ENCODE measurements at places on chromosomes 5 and 9.
A peak's percentile ranks its signal among the peaks of the same experiment; 100 is the strongest.

DNA sequence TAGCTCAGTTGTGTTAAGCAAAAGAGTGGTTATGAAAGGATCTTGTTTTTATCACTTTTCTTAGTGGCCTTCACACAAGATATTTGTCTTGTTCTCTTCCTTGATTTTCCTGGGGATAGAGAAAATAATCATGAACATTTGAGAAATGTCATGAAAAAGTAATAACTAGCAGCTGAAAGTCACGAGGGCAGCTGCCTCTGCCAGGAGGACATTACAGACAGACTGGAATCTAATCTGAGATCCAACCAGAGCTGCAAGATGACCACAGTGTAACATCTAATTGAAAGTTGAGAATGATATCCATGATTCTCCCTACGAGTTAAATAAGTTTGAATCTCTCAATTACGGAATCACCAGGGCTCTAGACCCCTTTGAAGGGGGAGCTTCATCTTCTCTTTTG, 274.9 kb downstream of the ARHGAP26 start:
- no peak for DNase-seq

DNA sequence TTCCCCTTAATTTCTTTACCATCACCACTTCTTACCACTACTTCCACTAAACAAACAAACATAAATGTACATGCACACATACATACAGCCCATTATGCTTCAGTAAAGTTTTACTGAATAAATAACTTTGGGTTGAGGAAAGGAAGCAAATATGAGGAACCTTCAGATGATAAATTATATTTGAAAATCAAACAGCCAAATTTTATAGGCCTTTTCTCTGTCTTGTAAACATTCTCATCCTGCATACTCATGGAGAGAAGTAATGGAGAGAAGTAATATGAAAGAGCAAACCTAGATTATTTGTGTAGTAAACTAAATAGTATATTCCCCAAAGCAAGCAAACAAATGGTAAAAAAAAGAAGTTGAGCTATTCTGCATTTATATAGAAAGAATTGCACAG, 658.3 kb upstream of the RORB start:
- DNase-seq = no peak

DNA sequence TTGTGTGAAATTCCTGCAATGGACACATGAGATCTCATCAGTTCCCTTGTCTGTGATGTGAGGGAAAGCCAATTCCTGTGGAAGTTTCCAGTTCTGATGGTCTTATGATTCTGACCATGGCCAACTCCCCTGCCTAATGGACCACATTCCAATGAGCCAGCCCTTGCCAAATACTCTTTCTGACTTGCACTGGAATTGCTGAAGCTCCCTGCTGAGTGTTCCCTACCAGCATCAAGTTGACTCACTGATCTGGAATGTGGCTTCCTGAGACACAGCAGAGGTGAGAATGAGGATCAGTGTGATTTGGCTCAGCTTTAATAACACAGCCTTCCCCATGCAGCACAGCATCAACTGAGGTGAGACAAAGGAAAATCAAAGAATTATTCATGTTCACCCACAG, 427.8 kb downstream of the KDM4C start:
- DNase-seq = no peak

DNA sequence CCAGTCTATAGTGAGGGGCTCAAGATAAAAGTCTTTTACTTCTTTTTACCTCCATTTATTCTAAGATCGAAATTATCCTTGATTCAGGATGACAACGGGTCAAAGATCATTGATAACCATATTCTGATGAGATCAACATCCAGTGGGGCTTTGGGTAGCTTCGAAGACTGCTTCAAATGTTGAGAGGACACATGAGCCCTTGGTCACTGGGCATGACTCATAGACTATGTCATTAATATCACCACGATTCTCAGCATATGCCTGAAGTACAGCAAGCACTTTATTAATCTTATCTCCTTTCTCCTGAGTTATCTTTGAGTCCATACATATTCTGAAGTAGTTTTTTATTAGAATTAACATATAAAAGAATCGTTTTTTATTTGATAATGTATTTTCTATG, 117.1 kb upstream of the DAB2 start:
- DNase-seq = peak; percentile 56

DNA sequence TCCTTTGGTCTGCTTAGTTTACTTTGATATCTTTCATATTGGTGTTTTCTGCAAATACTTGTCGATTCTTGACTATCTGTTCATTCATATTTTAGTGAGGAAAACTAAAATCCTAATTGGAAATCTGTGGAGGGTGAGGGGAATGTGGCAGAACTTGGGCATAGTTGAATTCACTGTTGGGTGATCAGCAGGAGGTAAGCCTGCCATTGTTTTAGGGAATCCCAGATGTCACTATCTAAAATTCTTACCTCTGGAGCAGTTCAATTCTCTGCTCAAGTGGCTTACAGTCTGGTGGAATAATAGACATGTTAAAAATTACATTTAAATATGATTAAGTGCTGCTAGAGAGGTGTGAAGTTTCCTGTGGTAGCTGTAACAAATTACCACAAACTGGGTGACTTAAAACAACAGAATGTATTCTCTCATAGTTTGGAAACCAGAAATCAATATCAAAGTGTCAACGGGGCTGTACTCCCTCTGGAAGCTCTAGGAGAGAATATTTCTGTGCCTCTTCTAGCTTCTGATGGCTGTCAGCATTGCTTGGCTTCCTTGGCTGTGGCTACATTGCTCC, 90.3 kb upstream of the GCNT4 start:
- DNase-seq = no peak

DNA sequence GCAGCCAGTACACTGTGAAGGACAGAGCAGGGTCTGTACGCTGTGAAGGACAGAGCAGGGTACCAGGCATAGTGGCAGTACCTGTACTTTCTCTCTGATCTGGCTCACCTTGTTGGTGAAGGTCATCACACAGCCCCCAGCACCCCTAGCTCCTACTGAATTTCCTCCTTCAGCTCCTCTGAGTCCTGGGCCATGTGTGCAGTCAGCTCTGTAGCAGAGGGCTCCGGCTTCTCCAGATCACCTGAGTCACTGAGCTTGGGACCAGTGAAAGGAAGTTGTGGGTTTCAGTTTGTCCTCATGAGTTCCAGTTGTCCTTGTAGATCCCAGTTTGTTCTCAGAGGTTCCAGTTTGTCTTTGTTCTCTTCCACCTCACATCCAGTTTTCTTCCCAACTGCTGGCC, 5.5 kb downstream of the NUDT2 start:
- DNase-seq = peak; percentile 10

GRCh38 chr5:91156242-91156641, 226.9 kb downstream of the ARRDC3 start:
- no peak for DNase-seq

GRCh38 chr5:115962565-115963402, 509 bp downstream of the LVRN start:
- DNase-seq = no peak

All from suppressor macrophage treated with lipopolysaccharide for 4 hours (primary cell).